ENCODE measurements at places on chromosomes 7 and 10. TPM values are rescaled to one million over a fixed set of nuclear protein-coding genes. Genes with fewer than 3 reads are reported as not detected.

ITGB8 gene
- total RNA-seq = 1.9 TPM

OR2A42 gene
- total RNA-seq = not detected

WAPL gene
- 45.1 TPM for total RNA-seq

PLPP4 gene
- 17.2 TPM for total RNA-seq

TMEM229A gene
- not detected for total RNA-seq

CYP51A1 gene
- 240 TPM for total RNA-seq

FRMD4A gene
- 35.9 TPM for total RNA-seq
